ENCODE measurements at places on chromosomes 16 and 17.

DNA sequence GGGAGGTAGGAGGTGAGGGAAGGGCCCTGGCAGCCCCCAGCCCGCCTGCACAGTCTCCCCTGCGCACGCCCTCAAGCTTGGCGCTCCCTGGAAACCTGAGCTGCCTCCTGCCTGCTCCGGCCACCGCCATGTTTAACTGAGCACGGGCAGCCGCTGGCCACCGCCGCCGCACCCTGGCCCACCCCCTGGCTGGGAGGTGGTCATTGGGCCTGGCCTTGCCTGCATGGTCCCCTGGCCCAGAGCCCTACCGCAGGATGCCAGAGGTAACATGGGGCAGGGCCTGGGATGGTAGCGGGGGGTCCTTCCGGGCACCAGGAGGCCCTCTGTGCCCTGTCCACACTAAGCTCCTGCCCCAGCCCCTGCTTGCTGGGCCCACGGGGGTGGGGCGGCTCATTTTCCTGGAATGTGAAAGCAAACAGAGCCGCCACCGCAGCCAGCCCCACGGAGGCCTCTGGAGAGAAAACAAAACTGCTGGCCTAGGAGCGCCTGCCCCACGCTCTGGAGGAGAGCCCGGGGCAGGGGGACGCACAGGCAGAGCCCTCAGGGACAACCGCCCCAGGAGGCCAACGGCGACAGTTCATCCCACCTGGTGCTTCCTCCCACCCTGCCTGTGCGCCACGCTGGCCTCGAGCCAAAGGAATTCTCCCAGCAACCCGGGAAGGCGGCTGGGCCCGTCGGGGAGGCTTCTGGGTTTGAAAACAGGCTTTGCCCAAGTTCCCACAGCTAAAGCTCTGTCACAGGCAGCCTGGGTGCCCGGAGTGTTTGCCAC lies 8.9 kb downstream of the NHERF2 start:
- DNase-seq = peak; percentile 90

GRCh38 chr17:9700136-9700535 lies 54.8 kb downstream of the USP43 start:
- DNase-seq = no peak

DNA sequence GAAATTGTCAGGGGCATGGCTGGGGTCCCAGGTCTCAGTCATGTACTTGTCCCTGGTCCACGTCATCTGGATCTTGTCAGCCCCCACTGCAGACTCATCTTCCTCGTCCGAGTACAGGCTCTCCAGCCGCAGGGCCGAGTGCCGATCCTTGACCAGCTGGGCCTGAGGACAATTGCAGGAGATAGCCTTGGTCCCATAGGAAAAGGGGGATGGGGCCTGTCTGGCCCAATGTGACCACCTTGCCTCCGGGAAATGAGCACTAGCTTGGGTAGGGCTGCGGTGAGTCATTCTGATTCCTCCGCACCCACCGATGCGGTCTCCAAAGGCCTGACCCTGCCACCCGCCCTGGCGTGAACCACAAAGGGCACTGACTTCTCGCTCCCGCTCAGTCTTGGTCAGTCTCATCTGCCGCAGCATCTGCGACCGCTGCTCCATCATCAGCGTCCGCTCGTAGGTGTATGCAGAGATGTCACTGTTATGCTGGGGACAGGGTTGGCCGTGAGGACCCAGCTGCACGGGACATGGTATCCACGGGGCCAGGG lies 1.5 kb upstream of the LCAT start:
- no peak for DNase-seq

GRCh38 chr17:48626245-48627117 lies at the start of gene HOXB9:
TSS of gene HOXB9 (minus strand) at chr17:48626358. CDS start at chr17:48626269, 89 bp downstream.
- no peak for DNase-seq

- no peak for DNase-seq
These were observed 45.0 kb downstream of the USP31 start for GRCh38 chr16:23104032-23104955.

Measured in iris pigment epithelial cell (primary cell).